ENCODE measurements at places on chromosomes 7 and 10.
A peak's percentile ranks its signal among the peaks of the same experiment; 100 is the strongest.

DNA sequence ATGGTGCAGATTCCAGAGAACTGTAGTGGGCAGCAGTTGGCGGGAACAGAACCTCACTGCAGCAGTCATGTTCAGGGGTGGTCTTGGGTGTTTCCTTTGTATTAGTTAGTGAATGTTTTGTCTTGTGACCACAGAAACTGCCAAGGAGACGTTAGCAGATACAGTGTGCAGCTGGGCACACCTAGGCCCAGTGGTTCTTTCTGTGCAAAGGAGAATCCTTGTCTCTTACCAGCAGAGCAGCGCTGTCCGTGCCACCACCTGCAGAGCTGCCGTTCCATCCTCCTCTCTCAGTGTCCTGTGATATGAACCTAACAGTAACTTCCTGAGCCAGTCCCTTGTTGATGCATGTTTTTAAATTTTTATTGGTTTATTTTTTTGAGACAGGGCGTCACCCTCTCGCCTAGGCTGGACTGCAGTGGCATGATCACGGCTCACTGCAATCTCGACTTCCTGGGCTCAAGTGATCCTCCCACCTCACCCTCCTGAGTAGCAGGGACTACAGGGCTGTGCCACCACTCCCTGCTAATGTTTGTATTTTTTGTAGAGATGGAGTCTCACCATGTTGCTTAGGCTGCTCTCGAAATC lies 60.6 kb downstream of the WDR37 start:
- no peak for DNase-seq

GRCh38 chr10:126425489-126426065 lies 37.3 kb upstream of the ADAM12 start:
- DNase-seq: no peak

GRCh38 chr7:143384148-143384547 lies 3.0 kb downstream of the ZYX start:
- DNase-seq: no peak

DNA sequence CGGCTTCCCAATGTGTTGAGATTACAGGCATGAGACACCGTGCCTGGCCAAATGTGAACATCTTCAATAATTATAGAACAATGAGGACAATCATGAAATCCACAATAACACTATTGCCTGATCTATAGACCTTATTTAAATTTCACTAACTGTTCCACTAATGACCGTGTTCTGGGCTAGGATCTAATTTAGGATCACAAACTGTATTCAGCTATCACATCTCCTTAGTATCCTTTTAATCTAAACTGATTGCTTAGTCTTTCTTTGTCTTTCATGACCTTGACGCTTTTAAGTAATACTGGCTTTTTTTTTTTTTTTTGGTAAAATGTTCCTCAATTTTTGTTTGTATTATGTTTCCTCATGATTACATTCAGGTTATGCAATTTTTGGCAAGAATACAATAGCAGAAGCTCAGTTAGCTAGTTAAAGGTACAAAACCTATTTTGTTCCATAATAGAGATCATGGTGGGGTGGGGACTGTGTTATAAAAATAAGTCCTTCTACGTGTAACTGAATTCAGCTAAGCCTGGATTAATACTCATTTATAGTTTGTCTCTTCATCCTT lies 158.4 kb downstream of the AOAH start:
- no peak for DNase-seq

DNA sequence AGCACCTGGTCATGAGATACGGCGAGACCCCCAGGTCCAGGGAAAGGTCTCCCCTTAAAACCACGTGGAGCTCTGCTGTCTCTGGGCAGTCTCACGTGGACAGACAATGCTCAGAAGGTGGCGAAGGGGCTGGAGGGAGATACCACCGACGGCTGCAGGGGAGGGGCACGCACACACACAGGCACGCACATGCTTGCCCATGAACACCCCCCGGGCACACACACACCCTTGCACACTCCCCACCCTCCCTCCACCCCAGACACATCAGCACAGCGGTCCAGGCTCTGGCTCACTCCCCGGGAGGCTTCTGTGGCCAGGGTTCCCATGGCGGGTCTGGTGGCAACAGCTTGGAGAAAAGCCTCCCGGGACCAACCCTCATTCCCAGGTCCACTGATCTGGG lies 52.4 kb upstream of the TNRC18 start:
- DNase-seq: no peak

DNA sequence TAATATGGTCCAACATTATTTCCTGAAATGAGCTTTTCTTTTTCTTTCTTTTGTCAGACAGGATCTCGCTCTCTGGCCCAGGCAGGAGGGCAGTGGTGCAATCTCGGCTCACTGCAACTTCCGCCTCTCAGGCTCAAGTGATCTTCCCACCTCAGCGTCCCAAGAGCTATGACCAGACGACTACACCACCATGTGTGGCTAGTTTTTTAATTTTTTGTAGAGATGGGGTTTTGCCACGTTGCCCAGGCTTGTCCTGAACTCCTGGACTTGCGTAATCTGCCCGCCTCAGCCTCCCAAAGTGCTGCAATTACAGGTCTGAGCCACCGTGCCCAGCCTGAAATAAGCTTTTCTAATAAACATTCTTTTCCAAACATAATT lies 48.6 kb downstream of the CUL2 start:
- DNase-seq: no peak

- no peak for DNase-seq
These were observed 98.8 kb upstream of the BMPER start for GRCh38 chr7:33806298-33807154.

GRCh38 chr10:101297901-101298486 lies 56.0 kb upstream of the BTRC start:
- peak; percentile 61 for DNase-seq

DNA sequence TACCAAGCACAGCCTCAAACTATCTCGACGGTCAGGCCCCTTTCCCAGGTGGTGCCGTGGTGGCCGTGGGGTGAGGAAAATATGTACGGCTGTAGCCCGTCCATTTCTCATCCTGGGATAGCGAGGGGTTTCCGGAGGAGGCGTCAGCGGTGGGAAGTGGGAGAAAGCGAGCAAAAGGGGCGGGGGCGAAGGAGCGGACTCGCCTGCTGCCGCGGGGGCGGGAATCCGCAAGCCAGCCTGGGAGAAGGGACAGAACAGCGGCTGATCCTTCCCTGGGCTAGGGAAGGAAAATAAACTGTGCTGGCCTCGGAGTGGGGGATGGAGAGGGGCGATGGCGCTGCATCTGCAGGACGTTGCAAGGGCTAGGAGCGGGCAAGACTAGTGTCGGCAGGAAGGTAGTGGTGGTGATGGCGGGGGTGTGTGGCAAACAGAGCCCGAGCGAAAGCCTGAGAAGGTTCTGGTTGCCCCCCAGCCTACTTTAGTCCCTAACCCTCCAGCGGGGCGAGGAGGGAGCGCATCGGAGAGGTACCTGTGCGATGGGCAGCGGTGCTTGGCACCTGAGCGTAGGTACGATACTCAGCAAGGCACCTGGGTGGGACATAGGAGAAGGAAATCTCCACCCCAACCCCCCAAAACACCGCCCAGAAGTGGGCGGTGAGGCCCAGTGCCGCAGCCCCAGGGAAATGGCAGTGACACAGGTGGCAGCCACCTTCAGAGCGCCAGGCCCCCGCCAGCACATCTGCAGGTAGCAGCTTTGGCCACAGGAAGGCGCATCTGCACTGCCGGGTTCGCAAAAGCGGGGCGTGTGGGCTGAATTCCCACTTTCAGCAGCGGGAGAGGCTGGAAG lies 49.9 kb upstream of the STEAP1B start:
- DNase-seq: peak; percentile 33

- no peak for DNase-seq
These were observed 103.4 kb downstream of the TRRAP start for GRCh38 chr7:98981701-98982100.

DNA sequence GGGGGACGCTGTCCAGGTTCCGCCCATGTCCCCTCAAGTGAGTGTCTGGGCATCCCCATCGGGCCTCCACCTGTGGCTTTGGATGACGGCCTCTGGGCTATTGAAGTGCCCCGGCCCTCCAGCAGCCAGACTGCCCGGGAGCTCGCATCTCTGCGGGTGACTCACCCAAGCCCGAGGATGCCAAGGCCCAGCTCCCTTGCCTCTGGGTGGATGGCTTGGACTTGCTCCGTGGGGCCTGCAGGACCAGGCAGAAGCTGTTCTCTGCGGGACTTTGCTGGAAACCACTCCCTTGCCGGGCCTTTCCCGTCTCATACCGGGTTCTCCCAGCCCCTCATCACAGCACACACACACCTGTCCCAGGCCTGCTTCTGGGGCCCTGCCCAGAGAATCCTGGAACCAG lies 22.4 kb downstream of the DPYSL4 start:
- DNase-seq: no peak

DNA sequence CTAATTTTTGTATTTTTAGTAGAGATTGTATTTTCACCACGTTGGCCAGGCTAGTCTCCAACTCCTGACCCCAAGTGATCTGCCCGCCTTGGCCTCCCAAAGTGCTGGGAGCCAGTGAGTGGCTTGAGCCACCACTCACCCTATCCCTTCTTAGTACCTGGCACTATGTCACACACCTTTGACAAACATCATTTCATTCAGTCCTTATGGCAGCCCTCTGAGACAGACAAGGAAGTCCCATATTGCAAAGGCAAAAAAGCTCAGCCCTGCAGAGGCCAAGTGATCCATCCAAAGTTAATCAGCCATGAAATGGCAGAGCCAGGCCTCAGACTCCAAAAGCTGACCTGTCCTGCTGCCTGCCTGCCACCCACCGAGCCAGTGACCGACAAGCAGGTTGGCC lies 39.9 kb upstream of the ECHDC3 start:
- DNase-seq: no peak

- no peak for DNase-seq
These were observed 9.9 kb upstream of the NPVF start for GRCh38 chr7:25238066-25238725.

All from stimulated activated CD4-positive, alpha-beta T cell treated with anti-CD3 and anti-CD28 coated beads, TNF-alpha, amount 100 ng/mL, for 24 hours (primary cell).